ENCODE measurements at places on chromosomes 7 and 10.

GRCh38 chr7:1558841-1559625, 3.0 kb upstream of the TMEM184A start:
- DNase-seq: peak; percentile 66

DNA sequence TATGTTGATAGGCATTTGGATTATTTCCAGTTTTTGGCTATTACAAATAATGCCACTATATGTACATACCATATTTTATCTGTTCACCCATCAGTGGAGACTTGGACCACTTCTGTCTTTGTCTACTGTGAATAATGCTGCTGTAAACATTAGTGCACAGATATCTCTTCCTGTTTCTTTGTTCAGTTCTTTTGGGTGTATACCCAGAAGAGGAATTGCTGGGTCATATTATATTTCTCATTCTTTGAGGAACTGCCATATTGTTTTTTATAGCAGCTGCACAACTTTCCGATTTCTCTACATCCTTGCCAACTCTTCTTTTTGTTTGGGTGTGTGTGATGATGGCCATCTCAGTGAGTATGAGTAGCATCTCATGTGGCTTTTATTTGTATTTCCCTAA, 218.0 kb downstream of the LRMDA start:
- no peak for DNase-seq

- no peak for DNase-seq
Observed at GRCh38 chr7:48376263-48376662, 205.0 kb downstream of the ABCA13 start.

- no peak for DNase-seq
Observed at GRCh38 chr7:110839866-110840265, 251.1 kb upstream of the LRRN3 start.

DNA sequence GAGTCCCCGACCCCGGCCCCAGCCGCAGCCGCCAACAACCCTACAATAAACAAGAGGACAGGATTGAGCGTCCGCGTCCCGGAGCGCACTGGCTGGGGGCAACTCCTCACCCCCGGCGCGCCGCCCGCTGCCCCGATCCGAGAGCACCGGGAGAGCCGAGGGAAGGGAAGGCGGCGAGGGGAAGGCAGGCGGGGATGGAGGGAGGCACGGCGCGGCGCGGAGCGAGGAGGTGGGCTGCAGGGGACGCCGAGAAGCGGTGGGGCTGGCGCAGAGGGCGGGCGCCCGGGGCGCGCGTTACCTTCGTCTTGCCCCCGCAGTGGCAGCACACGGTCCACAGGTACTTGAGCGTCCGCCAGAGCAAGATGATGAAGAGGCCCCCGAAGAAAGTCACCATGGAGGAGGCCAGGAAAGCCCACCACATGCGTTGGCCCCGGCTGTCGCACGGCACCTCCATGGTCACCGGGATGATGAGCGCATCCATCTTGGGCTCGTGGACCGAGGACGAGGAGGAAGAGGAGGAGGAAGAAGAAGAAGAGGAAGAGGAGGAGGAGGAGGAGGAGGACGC, 559 bp downstream of the KCNMA1 start:
- DNase-seq: no peak

- no peak for DNase-seq
Observed at GRCh38 chr7:34904987-34905386, 132.3 kb downstream of the DPY19L1 start.

GRCh38 chr10:110398419-110399105, 93.8 kb upstream of the SMNDC1 start:
- no peak for DNase-seq

- DNase-seq: no peak
Observed at GRCh38 chr10:103709341-103709920, 145.9 kb downstream of the SH3PXD2A start.

- DNase-seq: no peak
Observed at GRCh38 chr7:98755138-98755898, 114.5 kb downstream of the TMEM130 start.

DNA sequence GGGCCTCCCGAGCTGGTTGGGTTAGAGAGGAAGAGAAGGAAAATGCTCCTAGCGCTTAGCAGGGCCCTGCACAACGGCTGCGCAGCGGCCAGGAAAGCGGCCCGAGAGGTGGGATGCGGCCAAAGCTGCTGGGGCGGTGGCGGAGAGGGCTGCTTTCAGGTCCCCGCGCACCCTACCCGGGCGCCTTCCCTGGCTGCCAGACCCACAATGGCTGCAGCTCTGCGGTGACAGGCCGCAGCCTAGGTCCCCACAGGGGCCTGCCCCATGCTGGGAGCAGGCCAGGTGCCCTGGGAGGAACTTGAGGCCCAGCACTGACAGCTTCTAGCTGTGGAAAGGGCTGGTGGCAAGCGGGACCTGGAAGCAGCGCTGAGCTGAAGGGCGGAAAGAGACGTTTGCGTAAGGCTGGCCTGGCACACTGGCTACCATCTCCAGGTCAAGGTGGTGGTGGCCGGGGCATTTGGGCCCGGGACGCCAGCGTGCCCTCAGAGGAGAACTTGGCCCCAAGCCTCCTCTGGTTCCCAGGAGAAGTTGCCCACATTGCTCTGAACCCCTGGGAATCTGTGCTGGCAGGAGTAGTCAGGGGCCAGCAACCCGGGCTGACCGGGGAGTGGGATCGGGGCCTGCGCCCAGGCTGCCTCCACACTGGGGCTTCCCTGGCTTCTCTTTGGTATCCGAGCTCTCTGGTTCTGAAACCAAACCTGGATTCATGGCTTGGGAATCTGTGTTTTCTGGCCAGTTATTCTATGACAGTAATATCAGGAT, 72.9 kb upstream of the ZNF804B start:
- no peak for DNase-seq

DNA sequence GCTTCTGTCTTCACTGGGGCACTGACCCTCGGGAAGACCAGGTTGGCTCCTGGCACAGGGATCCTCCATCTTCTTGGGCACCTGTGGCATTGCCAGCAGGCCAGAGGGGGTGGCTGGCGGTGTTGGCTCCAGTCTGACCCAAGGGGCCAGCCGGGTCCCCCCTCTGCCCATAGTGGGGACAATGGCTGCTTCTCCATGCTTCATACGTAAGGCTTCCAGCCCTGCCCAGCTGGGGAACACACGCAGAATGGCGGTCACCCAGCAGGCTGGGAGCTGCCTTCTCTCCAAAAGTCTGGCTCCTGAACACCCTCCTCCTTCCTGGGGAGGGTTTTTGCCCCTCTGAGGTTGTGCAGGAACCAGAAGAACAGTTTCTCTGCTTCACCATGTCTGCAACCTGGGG, 106.8 kb downstream of the NEURL1 start:
- no peak for DNase-seq

- no peak for DNase-seq
Observed at GRCh38 chr7:116083796-116084195, 53.2 kb upstream of the TFEC start.

DNA sequence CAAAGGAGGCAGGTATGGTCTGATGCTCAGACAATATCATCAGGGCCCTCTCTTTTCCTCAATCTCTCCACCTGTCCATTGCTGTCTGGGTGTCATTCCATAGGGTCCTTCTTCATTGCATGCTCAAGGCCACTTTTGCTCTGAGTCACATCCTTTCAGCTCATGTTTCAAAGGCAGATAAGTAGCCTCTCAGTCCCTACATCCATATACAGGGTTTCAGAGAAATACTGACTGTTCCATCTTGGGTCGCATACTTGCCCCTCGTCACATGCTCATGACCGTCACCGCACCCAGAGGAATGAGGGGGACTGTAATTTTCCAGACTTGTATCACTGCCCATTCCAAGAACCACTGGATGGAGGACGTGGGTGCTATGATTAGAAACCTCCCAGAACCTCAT, 93.4 kb downstream of the FAM107B start:
- DNase-seq: no peak

DNA sequence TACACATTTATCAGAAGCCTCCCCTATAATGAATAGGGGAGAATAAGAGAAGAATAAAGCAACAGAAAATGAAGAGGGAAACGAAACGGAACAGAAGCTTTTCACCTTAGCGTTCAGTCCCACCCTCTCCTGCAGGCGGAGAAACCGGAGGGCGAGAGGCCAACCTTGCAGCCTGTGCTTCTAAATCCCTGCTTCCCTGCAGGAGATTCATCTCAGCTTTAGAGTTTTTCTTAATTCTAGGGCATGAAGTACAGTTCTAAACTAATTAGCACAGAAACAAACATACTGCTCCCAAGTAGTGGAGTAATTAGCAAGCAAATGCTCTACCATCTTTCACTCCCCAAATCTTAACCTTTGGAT, 107.2 kb downstream of the CUBN start:
- no peak for DNase-seq

- DNase-seq: no peak
Observed at GRCh38 chr10:121485436-121486139, 112.7 kb downstream of the FGFR2 start.

DNA sequence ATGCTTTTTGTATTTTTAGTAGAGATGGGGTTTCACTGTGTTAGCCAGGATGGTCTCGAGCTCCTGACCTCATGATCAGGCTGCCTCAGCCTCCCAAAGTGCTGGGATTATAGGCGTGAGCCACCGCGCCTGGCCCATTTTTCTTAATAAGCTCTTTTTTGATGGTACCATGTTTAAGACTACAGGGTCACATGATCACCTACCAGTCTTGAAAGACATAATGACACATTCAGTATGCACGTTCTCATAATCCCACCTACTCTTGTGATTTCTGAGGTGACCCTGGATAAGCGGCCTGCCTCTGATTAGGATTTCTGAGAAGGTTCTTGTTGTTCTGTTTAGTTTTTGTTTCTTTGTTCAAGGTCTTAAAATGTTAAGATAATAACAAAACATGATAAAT, 43.7 kb upstream of the PLXNA4 start:
- DNase-seq: no peak

GRCh38 chr7:5088906-5089305, 43.2 kb downstream of the RBAK start:
- no peak for DNase-seq

DNA sequence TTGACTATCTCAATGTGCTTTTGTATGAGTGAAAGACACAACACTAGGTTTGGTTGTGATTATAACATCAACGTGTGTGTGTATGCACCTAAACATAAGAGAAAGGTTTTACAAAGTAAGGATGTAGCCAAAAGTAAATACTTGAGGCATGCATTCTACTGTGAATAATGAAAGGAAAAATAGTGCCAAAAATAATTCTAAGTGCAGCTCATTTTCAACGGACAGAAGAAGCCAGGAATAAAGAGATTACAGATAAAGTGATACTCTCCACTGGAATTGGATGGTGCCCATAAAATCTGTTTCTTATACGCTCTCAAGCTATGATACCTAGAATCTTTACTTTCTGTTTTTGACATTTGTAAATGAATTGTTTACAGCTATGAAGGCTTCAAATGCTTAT, 135.0 kb upstream of the TMEM72 start:
- no peak for DNase-seq

All from suprapubic skin (tissue), 4 donors.